Stimulated activated naive CD8-positive, alpha-beta T cell treated with anti-CD3 and anti-CD28 coated beads, Interleukin-15, Interleukin-2, amounts not matched to agents 100 U/mL and 50 U/mL, for 24 hours (primary cell): ENCODE measurements at places on chromosomes 1 and 21.

DNA sequence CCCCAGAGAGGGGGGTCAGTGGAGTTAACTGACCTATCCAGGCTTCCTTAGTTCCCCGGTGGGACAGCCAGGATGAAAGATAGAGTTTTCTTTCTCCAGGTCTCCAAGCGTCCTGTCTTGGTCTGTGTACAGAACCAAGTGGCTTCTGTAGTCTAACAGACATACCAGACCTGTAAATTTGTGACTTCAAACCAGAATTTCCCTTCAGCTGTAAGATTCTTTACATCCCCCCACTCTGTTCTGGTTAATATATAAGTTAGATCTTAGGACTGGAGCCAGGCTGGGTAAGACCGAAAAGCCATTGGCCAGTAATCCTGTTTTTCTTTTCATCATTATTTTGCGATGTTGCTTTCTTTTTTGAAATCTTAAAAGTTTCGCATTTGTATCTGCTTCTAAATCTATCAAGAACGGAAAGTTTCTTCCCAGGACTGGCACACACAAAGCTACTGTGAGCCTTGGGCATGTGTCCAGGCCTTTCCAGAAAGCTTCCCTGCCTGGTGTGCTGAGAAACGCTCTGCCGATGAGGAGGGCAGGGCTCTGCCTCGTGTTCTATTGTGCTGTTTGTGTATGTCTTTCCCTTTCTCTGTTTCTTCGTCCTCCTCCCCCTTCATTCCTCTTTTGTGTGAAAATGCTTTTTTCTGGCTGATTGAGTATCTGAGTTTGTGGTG is 72.3 kb downstream of the RGL1 start:
- DNase-seq, result no peak

GRCh38 chr1:174153085-174153824 is 6.1 kb upstream of the RABGAP1L start:
- DNase-seq, result no peak

GRCh38 chr1:201849372-201850052 is 20.6 kb downstream of the IPO9 start:
- DNase-seq, result no peak

- no peak for DNase-seq
Measured at GRCh38 chr1:116211294-116211693, 100.1 kb downstream of the MAB21L3 start.

GRCh38 chr1:244761279-244761678 is 74.2 kb upstream of the COX20 start:
- DNase-seq, result no peak

DNA sequence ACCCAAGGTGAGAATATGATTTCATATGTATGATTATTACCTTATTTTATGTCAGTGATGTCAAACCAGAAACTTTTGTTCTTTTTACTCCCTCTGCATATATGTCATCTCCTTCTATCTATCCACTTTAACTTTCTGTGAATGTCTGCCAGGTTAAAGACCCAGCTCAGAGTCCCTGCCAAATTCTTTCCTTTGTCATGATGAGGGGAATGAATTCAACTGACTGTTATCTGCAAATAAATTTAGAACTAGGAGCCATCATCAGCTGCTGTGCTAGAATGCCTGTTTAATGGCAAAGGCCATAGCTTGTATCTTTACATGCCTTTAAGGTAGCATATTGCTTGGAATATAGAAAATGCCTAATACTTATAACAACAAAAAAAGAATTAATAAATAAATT is 815.6 kb upstream of the NEGR1 start:
- DNase-seq, result no peak
